Foreskin melanocyte (primary cell): ENCODE measurements at places on chromosomes 3 and 15.
A peak's percentile ranks its signal among the peaks of the same experiment; 100 is the strongest.

- DNase-seq = no peak
Measured at GRCh38 chr3:127026661-127027060, 43.7 kb downstream of the PLXNA1 start.

DNA sequence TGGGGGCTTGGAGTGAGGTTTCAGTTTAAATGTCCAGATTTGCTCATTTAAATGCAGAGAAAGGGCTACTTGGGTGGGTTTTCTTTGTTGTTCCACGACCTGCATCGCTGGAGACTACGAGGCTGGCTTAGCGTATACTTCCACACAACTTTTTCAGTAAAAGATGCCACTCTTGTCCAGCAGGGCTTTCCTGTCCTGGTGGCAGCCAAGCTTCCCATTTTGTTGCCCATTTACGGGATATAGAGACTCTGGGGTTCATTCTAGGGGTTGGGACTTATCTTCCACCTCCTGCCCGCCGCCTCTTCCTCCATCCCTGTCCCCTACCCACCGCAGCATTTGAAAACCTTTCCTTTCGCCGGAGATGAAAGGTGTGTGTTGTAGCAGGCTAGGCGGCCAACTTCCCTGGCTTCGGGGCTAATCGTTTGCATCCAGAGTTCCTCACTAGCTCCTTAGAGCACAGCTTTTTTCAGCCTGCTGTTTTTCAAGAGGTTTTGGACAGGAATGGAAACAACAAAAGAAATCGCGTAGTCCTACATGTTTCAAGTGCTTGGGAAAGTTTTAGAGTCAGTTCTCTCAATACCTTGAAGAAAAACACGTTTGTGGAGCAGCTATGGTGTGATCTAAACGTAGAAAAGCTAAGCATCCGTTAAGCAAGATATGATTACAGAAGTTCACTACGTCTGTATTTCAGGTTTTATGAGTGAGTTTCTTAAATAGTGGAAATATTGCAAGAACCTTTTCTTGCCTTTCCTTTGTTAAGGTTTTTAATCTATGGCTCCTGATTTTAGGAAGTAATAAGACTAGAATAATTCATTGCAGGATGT, 843 bp downstream of the CHRNA5 start:
- peak; percentile 30 for DNase-seq

- DNase-seq = no peak
Measured at GRCh38 chr3:68007621-68008226, 353.3 kb upstream of the SUCLG2 start.

DNA sequence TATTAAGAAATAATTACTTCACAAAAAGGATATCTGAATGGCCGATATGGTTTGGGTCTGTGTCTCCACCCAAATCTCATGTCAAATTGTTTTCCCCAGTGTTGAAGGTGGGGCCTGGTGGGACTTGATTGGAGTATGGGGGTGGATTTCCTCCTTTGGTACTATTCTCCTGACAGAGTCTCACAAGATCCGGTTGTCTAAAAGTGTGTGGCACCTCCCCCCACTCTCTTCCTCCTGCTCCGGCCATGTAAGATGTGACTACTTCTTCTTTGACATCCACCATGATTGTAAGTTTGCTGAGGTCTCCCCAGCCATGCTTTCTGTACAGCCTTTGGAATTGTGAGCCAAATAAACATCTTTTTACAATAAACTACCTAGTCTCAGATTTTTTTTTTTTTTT, 34.5 kb downstream of the ZBTB11 start:
- DNase-seq = no peak

GRCh38 chr3:105085506-105085905, 281.2 kb upstream of the ALCAM start:
- no peak for DNase-seq

DNA sequence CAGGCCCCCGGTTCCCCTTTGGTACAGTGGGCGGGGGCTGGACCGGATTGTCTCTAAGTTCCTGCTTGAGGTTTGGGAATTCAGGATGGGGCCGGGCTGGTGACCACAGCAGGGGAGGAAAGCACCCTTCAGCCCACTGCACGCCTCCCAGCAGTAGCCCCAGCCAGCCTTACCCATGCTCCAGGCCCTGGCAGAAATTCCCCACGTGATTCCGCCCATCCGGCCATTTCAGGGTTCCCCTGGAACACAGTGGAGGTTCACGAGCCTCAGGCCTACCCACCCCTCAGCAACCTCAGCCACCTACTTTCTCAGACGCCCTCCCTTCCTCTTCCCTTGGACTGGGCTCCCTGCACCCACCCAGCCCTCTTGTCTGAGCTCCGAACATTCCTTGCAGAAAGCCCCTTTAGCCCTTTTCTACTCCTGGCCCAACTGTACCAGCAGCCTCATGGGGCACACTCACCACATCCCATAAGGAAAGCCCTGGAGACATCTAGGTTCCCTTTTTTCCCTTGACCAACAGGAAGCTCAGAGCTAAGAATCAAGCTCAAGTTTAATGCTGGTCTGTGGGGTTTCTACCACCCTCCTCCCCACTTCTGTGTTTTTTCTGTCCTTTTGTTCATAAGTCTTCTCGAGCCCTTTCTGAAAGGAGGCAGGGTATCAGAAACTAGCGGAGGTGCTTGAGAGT, 11.5 kb downstream of the ALS2CL start:
- no peak for DNase-seq

DNA sequence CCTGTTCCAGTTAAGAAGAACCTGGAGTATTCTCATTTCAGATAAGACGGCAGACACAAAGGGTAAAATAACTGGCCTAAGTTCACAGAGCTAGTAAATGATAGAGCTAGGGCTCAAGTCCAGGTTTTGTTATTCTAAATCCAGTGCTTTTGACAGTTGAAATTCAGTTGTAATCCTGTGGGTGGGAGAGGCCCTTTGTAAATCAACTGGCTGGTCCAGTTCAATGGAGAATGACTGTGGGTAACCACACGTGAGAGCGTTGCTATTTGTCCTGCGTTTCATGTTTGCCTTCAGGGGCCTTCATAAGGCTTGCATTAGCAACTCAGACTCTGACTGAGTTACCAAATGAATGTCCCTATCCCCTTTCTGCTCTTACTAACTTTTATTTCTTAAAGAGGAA, 24.2 kb upstream of the CD96 start:
- no peak for DNase-seq

DNA sequence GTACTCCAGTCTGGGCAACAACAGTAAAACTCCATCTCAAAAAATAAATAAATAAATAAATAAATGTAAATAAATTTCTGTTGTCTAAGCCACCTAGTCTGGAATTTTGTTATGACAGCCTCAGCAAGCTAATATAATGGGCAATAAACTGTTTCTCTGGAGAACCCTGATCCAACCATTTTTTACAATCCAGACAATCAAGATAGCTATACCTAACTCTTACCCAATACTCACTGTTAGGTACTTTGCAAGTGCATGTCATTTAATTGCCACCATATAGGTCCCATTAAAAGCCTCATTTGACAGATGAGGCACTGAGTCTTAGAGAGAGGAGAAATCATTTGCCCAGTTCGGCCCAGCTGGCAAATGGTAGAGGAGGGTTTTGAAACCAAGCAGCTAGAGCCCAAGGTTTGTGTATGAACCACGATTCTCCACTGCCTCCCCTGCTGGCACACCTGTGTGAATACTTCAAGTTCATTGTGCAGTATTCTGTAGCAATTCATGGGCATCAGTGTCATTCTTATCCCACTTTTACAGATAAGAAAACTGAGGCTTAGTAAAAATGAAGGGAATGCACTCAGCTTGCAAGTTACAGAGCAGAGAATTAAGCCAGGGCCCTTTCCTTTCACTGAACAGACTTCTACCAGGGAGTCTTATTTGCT, 107.0 kb upstream of the UBE2E1 start:
- DNase-seq = no peak
